ENCODE measurements at places on chromosomes 5 and 9.

DNA sequence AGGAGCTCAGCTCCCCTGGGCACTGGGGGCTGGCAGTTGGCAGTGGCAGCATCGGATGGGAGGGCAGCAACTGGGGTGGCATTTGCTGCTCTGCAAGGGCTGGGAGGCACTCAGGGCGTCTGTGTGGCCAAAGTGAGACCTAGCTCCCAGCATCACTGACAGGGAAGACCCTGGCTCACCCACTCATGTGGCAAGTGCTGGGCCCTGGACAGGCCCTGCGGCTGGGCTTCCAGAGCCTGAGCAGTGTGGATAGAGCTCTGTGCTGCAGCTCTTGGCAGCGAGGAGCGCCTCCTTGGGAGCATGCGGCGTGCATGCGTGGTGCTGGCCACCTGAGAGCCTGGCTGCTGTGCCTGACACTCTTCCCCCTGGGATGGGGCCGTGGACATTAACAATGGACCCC is 10.2 kb downstream of the CEP72 start:
- no peak for DNase-seq

GRCh38 chr5:176830995-176831423 is 20.6 kb downstream of the UNC5A start:
- DNase-seq, result no peak

GRCh38 chr5:151718646-151719045 is 31.9 kb upstream of the SPARC start:
- no peak for DNase-seq

DNA sequence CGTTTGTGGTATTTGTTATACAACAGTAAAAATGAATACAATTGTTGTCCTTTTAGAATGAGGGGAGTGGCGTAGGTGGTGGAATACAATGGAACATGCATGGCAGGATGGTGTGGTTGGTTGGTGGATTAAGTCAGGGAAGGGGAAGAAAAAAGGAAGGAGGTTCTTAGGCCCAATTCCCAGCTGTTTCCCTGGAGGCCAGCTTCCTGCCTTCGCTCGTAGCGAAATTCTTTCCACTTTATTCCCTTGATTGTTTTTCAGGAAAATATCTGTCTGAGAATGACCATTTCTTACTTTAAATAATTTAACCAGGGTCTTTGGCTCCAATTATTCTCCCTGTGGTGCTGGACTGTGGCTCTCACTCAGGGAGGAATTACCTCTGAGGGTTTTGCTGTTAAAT is 24.1 kb upstream of the DMAC1 start:
- DNase-seq, result no peak

- no peak for DNase-seq
These were observed 114.5 kb upstream of the LMX1B start for GRCh38 chr9:126499005-126499910.

- DNase-seq, result no peak
These were observed 169.3 kb downstream of the INSYN2B start for GRCh38 chr5:169811023-169811422.
